ENCODE measurements at places on chromosomes 5 and 9. TPM values are rescaled to one million over a fixed set of nuclear protein-coding genes. Genes with fewer than 3 reads are reported as not detected.

Gene FOXD4L3
- not detected for total RNA-seq

Gene TERT
- 0.50 TPM for total RNA-seq

DNA sequence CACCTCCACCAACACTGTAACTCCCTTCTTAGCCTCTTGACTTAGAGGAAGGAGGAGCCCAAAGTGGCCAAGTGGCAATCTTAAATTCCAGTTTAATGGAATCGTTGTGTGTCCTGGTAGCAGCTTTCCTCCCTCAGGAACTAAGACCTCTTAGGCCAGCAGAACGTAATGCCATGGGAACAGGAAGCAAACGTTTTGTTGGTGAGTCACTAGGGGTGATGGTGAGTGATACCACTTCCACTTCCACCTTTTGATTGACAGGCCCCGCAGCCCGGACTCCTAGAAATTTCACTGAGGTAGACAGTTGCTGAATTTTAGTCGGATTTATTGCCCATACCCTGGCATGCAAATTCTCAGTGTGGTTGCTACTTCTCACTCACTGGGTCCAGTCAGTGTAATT is 94.2 kb upstream of the FBN2 start:
- DNase-seq, result no peak
- no peaks in the 10 kb centered on the region for H3K36me3 ChIP-seq
- H3K27ac ChIP-seq, result no peak overlapping the region
- no peaks in the 10 kb centered on the region for H3K4me1 ChIP-seq
- H3K4me3 ChIP-seq, result no peak overlapping the region

DNA sequence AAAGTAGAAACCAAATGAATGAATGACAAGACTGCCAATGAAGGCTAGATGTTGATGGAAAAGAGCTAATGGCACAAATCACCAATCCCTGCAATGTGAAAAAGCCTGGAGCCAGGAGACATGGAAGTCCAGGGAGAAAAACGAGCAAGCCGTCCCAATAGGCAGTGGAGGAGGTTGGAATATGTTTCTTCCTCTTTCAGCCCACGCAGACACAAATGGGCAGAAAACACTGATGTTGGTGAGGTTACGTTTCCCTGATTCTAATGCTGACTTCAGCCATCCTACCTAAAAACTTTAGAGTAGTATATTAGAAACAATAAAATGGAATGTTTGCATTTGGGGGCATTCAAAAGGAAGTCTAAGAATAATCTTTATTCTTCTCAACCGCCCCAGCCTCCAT is 23.9 kb upstream of the KIF2A start:
- H3K4me3 ChIP-seq, result no peak overlapping the region
- no peaks in the 10 kb centered on the region for H3K36me3 ChIP-seq
- H3K27ac ChIP-seq, result no peak overlapping the region
- no peak for DNase-seq
- peaks cover 2% of the 10 kb centered on the region for H3K27me3 ChIP-seq

GRCh38 chr9:70672161-70672649 is 257.7 kb upstream of the KLF9 start:
- no peaks in the 10 kb centered on the region for H3K4me1 ChIP-seq
- H3K4me3 ChIP-seq, result no peak overlapping the region
- H3K27ac ChIP-seq, result no peak overlapping the region
- H3K27me3 ChIP-seq, result no peaks in the 10 kb centered on the region

Gene PRDM9
- total RNA-seq, result not detected

Gene CEL
- 3.4 TPM for total RNA-seq

Gene OTP
- 0.17 TPM for total RNA-seq

DNA sequence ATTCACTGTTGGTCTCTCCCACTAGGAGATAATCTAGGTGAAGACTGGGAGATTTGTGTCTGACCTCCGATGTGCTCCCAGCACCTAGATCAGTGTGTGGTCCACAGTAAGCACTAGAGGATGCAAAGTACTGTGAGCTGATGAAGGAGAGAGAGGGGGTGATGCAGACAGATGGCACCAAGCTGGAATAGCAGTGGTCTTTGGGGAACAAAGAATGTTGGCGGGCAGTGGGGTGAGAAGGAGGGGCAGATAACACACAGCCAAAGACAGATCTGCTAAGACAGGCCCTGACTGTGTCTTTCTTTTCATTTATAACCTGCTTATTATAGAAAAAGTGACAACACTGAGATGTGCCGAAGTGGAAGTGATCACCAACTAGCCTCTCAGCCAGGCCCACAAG is 37.5 kb downstream of the ERGIC1 start:
- no peak overlapping the region for H3K4me3 ChIP-seq
- H3K36me3 ChIP-seq, result no peaks in the 10 kb centered on the region
- H3K27me3 ChIP-seq, result no peaks in the 10 kb centered on the region

DNA sequence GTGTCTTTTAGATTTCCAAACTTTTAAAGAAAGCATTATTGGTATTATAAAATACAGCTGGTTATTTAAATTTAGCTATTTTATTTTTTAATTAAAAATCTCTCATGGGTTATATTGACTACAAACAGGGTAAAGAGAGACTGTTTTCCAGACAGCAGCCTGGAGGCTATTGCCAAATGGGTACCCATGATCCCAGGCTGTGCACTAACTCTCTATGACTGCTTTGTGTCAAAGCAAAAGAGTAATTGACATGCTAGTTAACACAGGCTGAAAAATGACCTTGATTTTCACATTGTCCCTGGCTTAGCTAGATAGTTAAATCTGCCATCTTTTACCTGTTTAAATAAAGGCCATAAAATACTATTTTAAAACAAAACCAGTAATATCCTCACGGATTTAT is 589.7 kb downstream of the ANXA1 start:
- no peaks in the 10 kb centered on the region for H3K27me3 ChIP-seq
- H3K36me3 ChIP-seq, result no peaks in the 10 kb centered on the region
- no peak for DNase-seq
- no peaks in the 10 kb centered on the region for H3K4me1 ChIP-seq

DNA sequence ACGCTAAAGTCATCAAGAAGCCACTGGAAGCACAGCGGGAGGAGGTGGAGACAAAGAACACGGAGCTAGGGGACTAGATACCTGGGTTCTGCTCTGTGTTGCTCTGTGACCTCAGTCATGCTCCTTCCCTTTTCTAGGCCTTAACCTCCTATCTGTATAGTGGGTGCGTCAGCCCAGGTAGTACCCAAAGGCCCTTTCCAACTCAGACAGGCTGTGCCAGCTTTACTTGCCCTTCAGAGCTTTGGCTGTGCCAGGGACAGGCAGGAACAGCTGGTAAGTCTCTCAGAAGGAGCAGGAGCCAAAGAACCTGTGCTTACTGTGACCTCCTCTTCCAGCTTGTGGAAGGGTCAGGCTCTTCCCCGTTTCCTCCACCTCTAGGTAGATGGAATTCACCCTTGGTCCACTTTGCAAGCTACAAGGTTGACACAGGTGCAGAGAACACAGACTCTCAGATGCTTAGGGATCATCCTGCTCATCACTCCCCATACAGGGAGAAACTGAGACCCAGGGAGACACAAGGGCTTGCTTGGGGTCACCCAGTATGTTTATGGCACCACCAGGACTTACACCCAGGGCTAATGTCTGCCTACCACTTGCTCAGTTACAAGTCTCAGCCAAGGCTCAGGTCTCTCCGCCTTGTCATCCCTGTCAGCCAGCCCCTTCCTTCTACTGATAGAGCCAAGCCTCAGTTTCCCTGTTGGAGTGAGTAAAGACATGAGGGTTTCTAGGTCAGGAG is 1.7 kb downstream of the CCDC69 start:
- no peak overlapping the region for H3K27ac ChIP-seq
- H3K4me3 ChIP-seq, result no peak overlapping the region
- no peaks in the 10 kb centered on the region for H3K4me1 ChIP-seq
- no peaks in the 10 kb centered on the region for H3K36me3 ChIP-seq
- no peaks in the 10 kb centered on the region for H3K27me3 ChIP-seq

Gene GARIN3
- not detected for total RNA-seq

DNA sequence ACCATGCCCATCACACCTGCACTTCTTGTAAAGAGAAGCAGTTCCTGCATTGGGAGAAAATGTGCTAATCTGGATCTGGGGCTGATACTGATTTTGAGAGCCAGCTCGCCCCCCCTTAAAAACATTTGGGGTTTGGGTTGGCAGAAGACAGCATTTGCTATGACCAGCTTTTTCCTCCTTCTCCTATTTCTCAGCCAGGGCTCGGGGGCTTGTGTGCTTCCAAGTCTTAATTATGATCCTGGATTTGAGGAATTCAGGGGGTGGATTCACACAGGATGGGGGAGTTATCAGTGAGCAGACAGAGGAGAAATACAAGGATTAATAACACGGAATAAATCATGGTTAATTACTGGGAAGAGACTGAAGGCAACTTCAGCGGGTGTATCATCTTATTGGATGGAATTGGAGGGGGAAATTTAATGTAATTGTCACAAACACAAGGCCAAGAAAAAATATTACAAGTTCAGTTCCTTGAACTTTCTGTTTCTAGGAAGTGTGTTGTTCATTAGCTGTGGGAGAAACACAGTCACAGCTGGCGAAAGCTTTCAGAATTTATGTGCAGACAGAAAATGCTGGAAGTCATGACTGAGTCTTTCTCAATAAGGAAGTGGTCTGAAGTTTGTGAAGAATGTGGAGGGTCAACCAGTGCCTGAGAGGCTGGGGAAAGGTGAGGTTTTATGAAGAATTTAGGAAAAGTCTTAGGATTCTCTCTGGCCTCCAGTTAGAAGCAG is 15.3 kb downstream of the C9orf152 start:
- H3K27ac ChIP-seq, result no peak overlapping the region

DNA sequence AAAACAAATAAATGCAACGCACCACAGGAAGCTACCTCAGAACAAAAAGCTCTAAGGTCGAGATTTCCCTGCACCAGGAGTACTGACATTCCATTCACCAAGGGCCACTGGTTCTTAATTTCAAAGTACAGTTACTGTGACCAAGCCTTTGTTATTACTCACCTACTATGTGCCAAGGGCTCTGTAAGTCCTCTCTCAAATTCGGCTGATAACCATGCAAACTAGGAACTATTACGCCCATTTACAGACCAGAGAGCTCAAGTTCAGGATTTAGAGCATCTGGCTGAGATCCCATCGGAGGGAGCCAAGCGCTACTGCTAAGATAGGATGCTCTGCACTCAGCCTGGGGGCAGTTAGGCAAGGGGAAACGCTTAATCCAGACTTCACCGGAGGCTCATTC is 5.6 kb downstream of the MYO10 start:
- no peak overlapping the region for H3K4me3 ChIP-seq
- H3K27ac ChIP-seq, result no peak overlapping the region
- H3K4me1 ChIP-seq, result peaks cover 29% of the 10 kb centered on the region
- no peak for DNase-seq
- no peaks in the 10 kb centered on the region for H3K36me3 ChIP-seq

Gene CYLC2
- not detected for total RNA-seq
